NCI-H345 (cell line): ENCODE measurements at places on chromosomes 1 and 21.

GRCh38 chr1:178646821-178647220 lies 78.2 kb upstream of the RALGPS2 start:
- no peak for DNase-seq

DNA sequence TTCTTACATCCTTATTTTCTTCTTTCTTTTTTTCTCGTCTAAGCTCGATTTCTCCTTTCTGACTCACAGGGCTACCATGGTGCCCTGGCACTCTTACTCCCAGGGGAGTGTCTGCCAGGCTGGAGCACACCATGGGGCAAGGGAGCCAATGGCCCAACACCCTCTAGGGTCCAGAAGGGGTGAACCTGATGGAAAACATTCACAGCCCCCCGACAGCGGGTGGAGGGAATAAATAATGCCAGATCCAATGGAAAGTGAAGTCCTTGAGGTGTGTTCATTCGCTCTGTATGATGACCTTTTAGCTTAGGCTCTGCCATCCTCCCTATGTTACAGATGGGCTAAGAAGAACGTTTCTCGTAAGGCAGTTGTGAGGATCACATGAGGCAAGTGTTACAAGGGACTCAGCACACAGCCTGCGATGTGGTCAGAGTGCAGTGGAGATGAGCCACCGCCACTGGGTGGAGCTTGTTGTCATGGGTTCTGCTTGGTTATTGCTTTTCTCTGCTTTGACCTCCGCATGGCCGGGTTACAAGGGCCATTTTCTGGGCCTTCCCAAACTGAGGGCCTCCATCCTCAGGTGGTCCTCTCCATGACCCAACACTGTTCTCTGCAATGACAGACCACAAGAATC lies 3.5 kb upstream of the FCMR start:
- no peak for DNase-seq

- DNase-seq: no peak
These were observed 27.7 kb downstream of the PPP1R12B start for GRCh38 chr1:202376247-202376646.

DNA sequence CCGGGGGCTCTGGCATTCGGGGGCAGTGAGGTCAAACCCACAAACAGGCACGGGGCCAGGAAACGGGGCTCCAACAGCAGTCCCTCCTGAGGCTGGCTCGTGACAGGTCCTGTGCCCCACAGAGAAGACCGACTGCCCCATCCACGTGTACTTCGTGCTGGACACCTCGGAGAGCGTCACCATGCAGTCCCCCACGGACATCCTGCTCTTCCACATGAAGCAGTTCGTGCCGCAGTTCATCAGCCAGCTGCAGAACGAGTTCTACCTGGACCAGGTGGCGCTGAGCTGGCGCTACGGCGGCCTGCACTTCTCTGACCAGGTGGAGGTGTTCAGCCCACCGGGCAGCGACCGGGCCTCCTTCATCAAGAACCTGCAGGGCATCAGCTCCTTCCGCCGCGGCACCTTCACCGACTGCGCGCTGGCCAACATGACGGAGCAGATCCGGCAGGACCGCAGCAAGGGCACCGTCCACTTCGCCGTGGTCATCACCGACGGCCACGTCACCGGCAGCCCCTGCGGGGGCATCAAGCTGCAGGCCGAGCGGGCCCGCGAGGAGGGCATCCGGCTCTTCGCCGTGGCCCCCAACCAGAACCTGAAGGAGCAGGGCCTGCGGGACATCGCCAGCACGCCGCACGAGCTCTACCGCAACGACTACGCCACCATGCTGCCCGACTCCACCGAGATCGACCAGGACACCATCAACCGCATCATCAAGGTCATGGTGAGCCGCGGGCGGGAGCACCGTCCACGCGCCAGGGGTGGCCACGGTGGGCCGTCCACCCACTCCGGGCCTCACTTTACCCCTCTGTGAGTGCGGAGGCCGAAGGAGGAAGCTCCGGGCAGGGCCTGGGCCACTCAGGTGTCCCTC lies 14.2 kb downstream of the COL6A2 start:
- no peak for DNase-seq

DNA sequence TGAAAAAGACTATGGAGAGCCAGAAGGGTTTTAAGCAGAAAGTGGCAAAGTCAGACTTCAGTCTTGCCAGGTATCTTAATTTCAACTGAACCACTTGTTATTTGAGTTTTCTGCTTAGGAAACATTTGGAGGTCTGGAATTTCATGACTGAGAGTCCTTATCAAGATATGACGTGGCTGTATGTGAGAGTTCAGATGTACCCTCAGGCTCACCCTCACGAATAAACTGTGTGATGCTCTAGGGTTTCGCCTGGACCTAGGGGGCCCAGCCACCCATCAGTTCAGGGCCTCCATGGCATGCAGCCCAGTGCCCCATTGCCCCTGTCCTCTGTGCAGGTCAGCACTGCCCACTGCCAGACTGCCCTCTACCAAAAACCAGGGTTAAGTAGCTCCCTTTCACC lies 30.6 kb upstream of the TADA1 start:
- no peak for DNase-seq

GRCh38 chr21:14814282-14814681 lies 250.5 kb downstream of the NRIP1 start:
- no peak for DNase-seq

- no peak for DNase-seq
These were observed 123.4 kb upstream of the CSF3R start for GRCh38 chr1:36605942-36606640.

DNA sequence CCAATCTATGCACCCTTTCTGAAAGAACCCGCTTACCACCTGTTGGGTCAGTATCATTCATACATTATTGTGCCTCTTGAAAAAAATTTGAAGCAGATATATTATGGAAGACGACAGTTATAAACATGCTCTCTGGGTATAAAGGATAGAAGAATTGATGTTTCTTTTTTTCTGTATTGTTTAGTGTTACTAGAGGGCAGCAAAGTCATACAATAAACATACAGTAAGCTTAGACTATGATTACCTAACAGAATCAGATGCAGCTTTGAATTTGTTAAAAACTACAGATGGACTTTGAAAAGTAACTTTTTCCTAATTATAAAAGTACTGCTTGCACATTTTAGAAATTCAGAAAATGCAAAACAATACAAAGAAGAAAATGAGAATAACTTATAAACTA lies 11.1 kb upstream of the PAXBP1 start:
- no peak for DNase-seq

GRCh38 chr1:226575436-226575720 lies 26.8 kb downstream of the STUM start:
- DNase-seq: no peak
